ENCODE measurements at places on chromosomes 1 and 21. TPM values are rescaled to one million over a fixed set of nuclear protein-coding genes. Genes with fewer than 3 reads are reported as not detected.

- peak overlapping the region; percentile 72 for H3K27ac ChIP-seq
- H3K4me3 ChIP-seq, result no peak overlapping the region
- no peaks in the 10 kb centered on the region for H3K27me3 ChIP-seq
- peaks cover 29% of the 10 kb centered on the region for H3K4me1 ChIP-seq
- ATAC-seq, result peak; percentile 74
These were observed 13.2 kb upstream of the PRMT2 start for GRCh38 chr21:46622226-46622625.

DNA sequence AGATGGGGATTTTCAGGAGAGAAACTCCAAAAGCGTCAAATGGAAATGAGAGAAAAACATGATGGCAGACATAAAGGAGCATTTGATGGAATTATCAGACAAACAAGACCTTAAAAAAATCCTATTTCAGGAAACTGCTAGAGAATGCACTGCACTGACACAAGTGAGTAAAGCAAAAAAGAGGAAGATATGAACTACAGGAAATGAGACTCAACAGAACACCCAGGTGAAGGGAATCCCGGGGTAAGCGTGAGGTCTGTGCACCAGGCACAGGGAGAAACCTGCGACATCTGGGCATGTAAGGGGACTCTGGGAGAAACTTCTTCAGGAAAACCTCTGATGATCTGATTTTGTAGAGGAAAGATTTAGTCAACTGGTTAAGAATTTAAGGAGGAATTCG lies 2.8 kb downstream of the TARBP1 start:
- no peak overlapping the region for H3K27ac ChIP-seq
- H3K27me3 ChIP-seq, result no peaks in the 10 kb centered on the region
- ATAC-seq, result no peak
- H3K4me1 ChIP-seq, result no peaks in the 10 kb centered on the region
- no peak overlapping the region for H3K4me3 ChIP-seq

DNA sequence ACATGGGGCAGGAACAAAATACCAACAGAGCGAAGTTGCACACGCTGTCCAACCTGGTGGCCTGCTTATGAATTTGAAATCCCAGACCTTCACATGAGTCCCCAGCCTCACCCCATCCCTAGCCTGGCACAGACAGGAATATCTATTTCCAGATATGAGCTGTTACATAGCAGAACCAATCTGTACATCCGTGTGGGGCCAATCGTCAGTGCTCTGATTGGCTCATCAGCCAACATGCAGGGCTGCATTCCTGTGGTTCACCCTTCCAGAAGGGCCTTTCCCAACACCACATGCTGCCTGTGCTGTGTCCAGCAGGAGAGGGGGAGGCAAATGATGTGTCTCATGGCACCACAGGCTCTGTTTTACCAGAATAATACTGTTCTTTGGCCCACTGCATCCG lies 31.3 kb downstream of the CCN1 start:
- no peaks in the 10 kb centered on the region for H3K36me3 ChIP-seq
- H3K4me1 ChIP-seq, result peaks cover 9% of the 10 kb centered on the region
- peaks cover 5% of the 10 kb centered on the region for H3K27me3 ChIP-seq
- ATAC-seq, result peak; percentile 34

DNA sequence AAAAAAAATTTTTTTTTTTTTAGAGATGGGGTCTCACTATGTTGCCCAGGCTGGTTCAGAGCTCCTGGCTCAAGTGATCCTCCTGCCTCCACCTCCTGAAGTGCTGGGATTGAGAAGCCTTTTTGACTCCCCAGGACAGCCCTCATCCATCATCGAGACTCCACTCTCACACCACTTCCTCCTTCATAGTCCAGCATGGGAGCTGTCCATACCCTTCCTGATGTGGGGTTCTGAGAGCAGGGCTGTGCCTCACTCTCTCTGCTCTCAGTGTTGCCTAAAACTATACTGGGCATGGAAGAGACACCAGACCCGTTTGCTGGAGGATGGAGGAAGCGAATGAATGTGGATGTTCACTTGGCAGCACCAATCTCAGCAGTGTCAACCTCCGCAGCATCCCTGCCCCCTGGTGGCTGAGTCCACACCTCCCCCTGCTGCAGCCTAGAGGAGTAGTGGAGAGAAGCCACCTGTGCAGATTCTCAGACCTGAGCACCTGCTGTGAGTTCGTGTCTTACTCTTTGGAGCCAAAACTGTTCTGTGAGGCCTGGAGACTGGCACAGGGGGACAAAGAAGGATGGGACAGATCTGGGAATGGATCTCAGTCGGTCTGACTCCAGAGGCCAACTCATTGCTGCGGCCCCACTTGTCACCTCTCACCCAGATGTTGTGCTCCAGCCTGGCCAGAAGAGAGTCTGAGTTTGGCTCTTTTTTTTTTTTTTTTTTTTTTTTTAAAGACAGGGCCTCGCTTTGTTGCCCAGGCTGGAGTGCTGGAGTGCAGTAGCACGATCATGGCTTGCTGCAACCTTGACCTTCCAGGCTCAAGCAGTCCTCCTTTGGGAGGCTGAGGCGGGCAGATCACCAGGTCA lies 17.7 kb downstream of the TINAGL1 start:
- no peaks in the 10 kb centered on the region for H3K36me3 ChIP-seq
- no peaks in the 10 kb centered on the region for H3K4me1 ChIP-seq
- no peak overlapping the region for H3K4me3 ChIP-seq
- H3K27me3 ChIP-seq, result no peaks in the 10 kb centered on the region
- peak; percentile 76 for ATAC-seq

- H3K4me1 ChIP-seq, result no peaks in the 10 kb centered on the region
- no peaks in the 10 kb centered on the region for H3K36me3 ChIP-seq
- no peak overlapping the region for H3K27ac ChIP-seq
These were observed 183.7 kb upstream of the FAM78B start for GRCh38 chr1:166350490-166350889.

- H3K36me3 ChIP-seq, result no peaks in the 10 kb centered on the region
- H3K4me1 ChIP-seq, result no peaks in the 10 kb centered on the region
- H3K27ac ChIP-seq, result no peak overlapping the region
- peaks cover 70% of the 10 kb centered on the region for H3K27me3 ChIP-seq
- ATAC-seq, result no peak
- no peak overlapping the region for H3K4me3 ChIP-seq
These were observed 852 bp downstream of the RGS7 start for GRCh38 chr1:241356187-241356518.

Gene RGS18
- total RNA-seq, result 0.47 TPM

Gene CFAP74
- total RNA-seq, result not detected

Gene KTI12
- 10.3 TPM for total RNA-seq
